ENCODE measurements at places on chromosomes 5 and 9.

DNA sequence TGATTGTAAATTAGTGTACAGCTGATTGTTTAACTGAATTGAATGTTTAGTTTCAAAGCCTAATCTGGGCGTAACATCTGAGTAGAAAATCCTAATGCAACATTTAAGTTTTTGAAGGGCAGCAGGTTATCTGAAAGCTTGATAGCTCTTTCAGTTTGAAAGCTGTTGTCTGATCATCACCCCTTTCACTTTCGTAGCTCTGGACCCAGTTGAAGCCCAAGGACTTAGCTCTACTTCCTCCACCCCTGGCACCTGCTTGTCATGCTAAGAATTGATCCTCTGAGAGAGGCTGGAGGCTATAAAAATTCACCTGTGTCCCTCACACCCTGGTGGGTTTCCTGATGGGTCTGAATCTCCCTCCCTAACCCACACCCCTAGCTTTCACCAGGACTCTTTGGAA is 86.0 kb downstream of the ZFAND5 start:
- DNase-seq: no peak

GRCh38 chr5:111337133-111337532 is 112.9 kb downstream of the CAMK4 start:
- DNase-seq: no peak

DNA sequence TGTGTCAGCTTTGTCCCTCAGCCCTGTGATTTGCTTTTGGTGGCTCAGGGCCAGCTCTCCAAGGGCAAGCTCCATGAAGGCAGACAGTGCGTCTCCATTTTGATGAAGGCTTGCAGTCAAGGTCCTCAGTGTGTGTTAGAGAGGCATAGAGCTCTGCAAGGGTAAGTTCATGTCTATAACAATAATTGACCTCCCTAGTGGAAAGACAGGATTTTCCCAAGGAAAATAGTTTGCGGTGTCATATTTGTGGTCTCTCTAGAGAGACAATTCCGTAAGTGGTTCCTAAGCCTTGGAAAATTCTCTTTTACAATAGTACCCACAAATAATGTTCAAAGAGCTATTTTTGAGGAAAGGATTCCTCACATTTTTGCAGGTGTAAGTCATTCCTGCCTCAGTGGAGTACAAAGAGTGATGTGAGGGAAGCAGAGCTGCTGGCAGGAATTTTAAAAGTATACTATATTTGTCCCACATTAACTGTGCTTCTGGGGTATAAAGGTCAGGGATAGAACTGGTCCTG is 40.2 kb downstream of the SLC1A3 start:
- DNase-seq: no peak

- DNase-seq: no peak
Observed at GRCh38 chr9:97480174-97480573, 21.3 kb upstream of the TMOD1 start.

DNA sequence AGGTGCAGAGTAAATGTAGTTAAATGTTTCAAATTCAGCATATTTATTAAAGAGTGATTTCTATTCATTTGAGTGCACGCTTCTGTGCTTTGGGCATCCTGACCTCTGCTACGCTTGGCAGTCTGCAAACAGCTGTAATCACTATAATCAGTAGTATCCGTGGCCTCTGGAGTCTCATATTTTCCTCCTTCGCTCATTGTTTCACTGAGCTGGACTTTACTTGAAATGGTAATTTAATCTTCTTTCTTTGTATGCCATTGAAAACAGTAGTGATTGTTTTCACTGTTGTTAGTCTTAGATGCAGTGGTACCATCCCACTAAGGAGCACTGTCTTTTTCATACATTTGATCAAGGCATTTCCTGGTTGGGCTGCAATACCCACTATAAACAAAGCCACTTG is 43.5 kb upstream of the CAVIN4 start:
- no peak for DNase-seq

All from inflammatory macrophage treated with lipopolysaccharide for 1 hour (primary cell).